ENCODE measurements at places on chromosomes 6 and 20.

GRCh38 chr6:36061236-36061635, 33.6 kb downstream of the MAPK14 start:
- no peak for DNase-seq

DNA sequence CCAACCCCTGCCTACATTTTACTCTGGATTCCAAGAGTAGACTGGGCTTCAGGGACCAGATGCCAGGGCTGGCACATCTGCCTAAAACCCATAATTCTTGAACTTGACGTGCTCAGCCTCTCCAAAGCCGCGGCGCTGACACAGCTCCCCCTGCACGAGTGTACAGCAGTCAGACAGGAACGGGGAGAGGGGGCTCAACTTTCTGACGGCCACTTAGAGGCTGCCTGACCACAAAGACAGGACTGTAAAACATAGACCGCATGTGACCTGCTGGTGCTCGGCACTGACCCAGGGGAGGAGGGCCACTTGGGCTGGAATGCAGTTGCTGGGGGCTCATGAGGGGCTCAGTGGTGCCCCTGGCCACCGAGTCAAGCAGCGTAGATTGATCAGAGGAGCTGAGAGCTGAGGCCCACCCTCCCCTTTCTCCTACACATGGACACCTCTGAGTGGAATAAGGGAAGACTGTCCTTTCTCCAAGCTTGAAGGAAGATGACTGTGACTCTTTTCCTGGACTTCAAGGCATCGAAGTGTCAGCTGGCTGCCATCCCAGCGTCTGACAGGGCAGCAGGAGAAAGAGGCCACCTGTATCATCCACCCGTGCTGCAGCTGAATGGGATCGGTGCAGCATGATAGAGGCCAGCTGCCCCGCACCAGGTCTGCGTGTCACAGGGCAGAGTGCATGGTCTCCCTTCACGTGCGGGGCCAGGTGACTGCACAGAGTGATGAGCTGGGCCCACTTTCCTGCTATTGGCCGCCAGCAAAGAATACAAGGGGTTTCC, 171.3 kb upstream of the AGPAT4 start:
- no peak for DNase-seq

DNA sequence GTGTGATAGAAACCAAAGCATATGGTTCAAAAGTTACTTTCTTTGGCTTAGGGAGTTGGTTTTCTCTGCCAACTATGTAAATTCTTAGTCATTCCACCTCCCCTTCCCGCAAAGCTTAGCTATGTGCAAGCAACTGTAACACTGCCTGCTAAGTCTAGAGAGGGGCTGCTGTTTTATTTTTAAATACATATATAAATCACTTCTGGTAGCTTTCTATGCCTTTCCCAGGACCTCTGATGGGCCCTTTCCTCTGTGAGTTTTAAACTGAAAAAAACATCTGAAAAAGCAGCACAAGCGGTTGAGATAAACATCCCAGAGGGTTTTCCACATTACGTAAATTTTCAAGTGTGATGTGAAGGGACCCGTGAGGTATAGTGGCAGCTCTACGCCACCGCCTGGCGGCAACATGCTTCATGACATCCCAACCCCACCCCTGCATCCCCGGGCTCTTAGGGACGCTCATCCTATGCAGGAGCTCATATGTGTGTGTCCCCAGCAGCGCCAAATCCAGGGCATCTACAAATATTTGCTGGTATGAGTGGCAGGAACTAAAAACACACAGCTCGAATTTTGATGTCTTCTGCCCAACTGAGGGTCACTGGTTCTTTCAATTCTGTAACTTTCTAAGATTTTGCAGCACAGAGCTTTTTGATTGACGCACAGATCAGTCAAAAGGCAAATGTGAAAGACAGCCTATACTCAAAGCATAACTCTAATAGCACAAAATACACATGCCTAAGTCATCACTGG, 12.7 kb downstream of the SAYSD1 start:
- DNase-seq: peak; percentile 69

DNA sequence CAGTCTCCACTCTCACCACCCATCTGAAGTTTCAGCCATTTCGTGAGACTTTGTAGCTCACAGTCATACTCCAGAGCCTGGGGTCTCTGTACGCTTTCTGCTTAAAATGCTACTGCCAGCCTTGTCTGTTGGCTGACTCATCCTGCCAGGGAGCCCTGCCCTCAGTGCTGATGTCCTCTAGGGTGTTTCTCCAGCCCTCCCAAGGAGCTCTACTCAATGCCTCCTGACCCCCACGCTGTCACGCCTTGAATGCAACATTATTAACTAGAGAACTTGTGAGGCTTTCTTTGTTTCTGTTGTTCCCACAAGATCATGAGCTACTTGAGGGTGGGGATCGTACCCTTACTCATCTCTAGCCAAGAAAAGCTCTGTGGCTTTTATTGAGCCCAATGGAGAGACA, 20.1 kb downstream of the KIF16B start:
- DNase-seq: no peak

- peak; percentile 31 for DNase-seq
Observed at GRCh38 chr20:5513975-5514516, 197.3 kb upstream of the PROKR2 start.

DNA sequence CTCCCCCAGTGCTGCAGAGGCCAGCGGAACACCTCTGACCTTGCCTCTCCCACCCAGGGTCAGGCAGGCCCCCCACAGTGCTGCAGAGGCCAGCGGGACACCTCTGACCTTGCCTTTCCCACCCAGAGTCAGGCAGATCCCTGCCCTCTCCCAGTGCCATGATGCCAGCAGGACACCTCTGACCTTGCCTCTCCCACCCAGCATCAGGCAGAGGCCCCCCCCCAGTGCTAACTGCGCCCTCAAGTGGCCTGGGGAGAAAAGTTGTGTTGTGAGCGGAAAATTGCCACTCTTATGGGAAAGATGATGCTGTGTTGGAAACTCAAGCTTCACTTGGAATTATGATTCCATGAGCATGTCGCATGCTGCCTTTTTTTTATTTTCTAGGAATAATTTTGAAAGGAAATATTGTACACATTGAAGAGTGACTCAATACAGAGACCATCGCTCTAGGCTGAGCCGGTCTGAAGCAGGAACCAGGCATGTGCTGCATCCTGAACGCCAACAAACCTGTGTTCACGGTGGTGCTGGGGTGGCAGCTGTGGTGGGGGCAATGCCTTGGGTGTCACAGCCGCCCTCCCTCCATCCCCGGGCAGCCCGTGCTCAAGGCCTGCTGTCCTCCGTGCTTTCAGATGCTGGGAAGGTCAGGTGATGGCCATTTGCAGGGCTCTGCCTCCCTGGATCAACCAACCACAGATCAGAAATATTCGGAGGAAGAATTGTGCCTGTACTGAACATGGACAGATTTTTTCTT, 98.6 kb downstream of the CDH4 start:
- DNase-seq: no peak
